Activated T-cell treated with anti-CD3 and anti-CD28 coated beads for 24 hours (primary cell): ENCODE measurements at places on chromosomes 5 and 9.

DNA sequence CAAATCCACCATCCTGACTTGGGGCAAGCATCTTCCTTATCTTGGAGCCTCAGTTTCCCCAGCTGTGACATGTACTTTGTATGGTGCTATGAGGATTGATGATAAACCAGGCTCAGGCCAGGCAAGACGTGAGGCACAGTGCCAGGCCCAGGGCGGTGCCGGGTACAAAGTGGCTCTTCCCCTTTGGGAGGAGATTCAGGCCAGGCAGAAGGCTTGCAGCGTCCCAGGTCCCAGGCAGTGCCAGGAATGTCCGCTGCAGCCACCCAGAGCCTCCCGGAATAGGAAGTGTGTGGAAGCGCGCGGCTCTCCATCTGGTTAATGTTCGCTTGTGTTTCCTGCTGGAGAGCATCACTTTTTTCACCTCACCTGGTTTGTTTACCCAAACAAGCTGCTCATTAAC lies 12.6 kb upstream of the DENND1A start:
- DNase-seq: no peak

- no peak for DNase-seq
Observed at GRCh38 chr9:98885575-98886295, 58.0 kb upstream of the COL15A1 start.

- DNase-seq: no peak
Observed at GRCh38 chr5:33631786-33632185, 191.0 kb downstream of the TARS1 start.

DNA sequence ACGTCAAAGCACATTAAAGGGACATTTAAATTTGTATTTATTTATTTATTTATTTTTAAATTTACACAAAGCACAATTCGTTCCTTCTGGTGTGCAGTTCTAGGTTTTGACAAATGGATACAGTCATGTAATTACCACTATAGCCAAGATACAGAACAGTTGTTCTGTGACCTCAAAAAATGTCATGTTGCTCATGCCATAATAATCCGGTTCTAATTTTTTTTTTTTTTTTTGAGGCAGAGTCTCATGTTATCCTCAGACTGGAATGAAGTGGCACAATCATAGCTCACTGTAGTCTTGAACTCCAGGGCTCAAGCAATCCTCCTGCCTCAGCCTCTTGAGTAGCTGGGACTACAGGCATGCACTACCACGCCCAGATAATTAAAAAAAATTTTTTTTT lies 7.8 kb downstream of the IGFBPL1 start:
- DNase-seq: no peak

GRCh38 chr5:40904994-40905306 lies 4.3 kb upstream of the C7 start:
- DNase-seq: no peak

- no peak for DNase-seq
Observed at GRCh38 chr5:172553167-172553566, 87.9 kb upstream of the NEURL1B start.

DNA sequence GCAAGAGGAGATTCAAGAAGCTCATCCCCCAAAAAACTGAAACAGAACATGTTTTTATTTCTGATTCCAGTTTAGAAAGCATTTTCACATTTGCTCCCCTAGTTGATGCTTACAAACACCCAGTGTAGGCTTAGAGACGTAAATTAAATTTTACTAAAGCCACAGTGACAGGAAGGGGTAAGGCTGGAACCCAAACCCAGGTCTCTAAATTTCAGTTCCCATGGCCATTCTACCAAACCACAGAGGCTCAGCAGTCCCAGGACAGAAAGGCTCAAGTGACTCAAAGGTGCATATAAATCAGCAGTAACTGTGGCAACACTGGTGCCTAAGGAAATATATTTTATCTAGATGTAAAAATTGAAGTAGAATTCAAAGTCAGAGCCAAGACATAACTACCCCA lies 128.7 kb downstream of the CEP120 start:
- DNase-seq: no peak

- no peak for DNase-seq
Observed at GRCh38 chr5:2897276-2897961, 145.9 kb upstream of the IRX2 start.

GRCh38 chr5:171705830-171706468 lies 79.7 kb upstream of the SMIM23 start:
- no peak for DNase-seq

DNA sequence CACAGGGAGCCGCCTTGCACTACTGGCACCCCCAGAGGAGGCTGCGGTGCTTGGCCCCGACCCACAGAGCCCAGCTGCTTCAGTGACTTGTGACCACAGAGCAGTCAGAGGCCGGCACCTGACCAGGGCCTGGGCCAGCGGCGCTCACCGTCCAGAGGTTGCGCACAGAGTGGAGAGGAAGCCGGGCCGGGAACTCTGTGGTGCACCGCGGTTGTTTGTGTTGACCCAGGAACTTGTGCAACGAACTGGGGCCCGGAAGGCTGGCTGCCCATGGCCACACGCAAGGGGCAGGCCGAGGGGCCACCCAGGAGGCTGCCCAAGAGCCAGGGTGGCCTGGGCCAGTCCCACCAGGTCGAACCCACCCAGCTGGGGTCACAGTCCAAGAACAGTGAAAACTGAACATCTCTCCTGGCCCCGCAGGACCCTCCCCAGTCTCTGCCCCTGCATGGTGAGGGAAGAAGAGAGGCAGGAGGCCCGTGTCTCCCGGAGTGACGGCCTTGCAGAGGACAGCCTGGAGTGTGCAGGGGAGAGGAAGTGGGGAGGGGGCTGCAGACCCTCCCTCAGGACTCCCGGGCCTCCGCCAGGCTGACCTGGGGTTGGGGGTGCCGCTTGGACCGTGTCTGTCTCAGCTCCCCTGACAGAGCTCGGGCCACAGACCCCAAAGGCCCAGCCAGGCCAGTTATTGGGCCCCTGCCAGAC lies 42.8 kb upstream of the EGFL7 start:
- DNase-seq: no peak

GRCh38 chr5:151231359-151231758 lies 7.5 kb upstream of the CCDC69 start:
- no peak for DNase-seq

GRCh38 chr9:137188086-137188489 lies 272 bp downstream of the ANAPC2 start:
- DNase-seq: no peak

DNA sequence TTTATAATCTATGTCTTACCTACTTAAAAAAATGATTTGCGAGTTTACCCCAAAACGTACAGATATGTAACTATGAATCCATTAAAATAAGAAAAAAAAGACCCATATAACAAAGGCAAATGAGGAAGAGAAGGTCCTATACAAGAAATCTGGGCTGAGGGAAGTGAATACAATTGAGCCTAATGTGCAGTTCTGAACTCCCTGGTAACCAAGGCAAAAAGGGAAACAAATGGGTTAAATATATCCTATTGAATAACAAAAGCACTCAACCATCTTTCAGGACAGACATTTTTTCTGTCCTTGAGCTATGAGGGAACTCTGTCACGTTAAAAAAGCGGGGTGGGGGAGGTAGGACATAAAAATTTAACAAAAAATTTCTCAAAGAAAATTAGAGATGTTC lies 78.6 kb downstream of the PTPN3 start:
- no peak for DNase-seq

DNA sequence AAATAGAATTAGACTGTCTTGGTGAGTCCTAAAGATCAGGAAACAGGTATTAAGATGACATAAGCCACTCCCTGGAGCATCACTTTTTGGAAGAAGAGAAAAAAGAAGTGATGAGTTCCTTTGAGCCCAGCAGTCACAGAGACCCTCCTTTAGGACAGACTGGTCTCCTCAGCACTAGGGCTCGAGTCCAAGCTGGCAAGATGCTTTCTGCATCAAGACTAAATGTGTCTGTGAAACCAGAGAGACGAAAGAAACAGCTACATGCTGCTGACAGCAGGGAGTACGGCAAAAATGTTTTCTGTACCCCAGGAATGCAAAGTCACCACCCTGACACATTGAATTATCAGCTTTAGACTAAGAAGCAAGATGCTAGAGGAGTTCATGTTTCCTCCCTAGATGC lies 184.5 kb downstream of the CRB2 start:
- no peak for DNase-seq

GRCh38 chr5:180074462-180074861 lies 2.9 kb upstream of the RNF130 start:
- no peak for DNase-seq

GRCh38 chr5:151083081-151083676 lies 2.3 kb upstream of the TNIP1 start:
- DNase-seq: peak; percentile 69

DNA sequence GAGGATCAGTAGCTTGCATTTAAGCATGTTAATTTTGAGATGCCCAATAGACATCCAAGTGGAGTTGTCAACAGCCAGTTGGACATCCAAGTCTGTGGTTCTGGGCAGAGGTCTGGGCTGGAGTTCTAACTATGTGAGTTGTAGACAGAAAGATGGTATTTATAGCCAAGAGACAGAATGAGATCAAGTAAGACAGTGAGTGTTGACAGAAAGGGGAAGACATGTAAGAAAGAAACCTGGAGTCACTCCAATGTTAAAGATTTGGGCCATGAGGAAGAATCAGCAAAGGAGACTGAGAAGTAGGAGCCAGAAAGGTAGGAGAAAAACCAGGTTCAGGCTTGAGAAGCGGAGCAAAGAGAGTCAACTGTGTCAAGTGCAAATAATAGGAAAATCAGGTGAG lies 95.5 kb upstream of the PUM3 start:
- no peak for DNase-seq

GRCh38 chr9:127116088-127116726 lies 6.2 kb downstream of the ANGPTL2 start:
- no peak for DNase-seq

GRCh38 chr9:125601961-125602360 lies 105.0 kb downstream of the MAPKAP1 start:
- no peak for DNase-seq

DNA sequence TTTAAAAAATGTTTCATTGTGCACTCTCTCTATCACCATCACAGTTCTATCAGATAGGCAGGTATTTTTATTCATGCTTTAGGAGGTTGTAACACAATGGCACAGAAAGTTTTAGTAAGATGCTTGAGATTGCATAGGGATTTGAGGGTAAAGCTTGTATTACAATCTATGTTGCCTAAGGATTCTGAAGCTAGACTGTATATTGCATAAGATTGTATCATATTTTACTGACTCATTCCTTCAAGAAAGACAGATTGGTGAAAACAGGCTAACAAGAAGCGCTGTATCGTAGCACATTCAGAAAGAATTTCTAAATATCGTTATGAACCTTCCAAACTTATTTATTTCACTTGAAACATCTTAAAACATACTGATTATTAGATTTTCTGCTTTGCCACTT lies 577.7 kb downstream of the EBF1 start:
- DNase-seq: no peak

- DNase-seq: no peak
Observed at GRCh38 chr9:72753266-72753893, 199.5 kb downstream of the ALDH1A1 start.

DNA sequence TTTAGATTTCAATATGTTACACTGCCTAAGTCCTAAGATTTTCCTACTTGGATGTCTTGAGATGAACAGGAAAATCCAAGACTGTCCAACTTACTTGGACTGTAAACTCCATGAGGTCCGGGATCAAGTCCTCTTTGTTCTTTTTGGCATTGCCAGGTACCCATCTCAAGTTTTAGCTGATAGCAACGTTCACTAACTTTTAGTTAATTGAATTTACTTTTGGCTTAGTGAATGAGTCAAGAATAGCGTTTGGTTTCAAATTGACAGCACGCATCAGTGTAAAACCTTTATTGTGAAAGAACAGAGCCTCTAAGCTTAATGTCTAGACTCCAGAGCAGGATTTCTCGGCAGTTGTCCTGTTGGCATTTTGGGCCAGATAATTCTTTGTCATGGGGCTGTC lies 37.2 kb downstream of the ALDH1A1 start:
- DNase-seq: no peak

DNA sequence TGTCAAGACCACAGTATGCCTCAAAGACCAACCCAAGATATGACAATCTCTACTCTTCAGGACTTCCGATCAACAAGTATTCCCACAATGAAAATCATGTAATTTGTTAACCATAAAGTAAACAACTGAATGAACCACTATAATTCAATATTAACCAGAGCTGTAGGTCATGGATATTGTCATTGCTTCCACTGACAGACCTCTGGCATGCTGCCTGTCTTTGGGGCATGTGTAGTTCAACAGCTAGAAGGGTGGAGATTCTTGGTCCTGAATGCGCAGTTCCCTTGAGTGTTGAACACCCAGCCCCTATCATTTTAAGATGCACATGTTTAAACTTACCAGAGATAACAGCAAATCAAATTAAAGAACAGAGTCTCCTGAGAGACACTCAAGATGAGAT lies 283.0 kb downstream of the CEMIP2 start:
- no peak for DNase-seq

DNA sequence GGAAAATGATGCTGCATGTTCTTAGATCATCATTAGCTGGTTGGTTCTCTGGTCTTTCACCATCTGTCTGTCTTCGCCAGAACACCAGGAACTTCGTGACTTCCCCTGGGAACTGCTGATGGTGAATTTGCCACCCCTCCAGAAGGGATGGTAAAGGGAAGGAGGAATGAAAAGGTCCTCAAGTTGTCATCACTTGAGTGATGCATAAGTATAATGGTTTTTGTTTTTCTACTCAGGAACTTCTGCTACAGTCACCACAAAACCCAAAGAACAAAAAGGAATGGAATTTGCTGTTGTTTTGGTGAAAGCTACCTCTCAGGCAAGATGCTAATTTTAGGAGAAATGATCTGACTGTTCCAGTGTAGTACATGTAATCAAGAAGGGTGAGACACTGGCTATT lies 328.4 kb downstream of the ARHGEF28 start:
- DNase-seq: no peak

- DNase-seq: peak; percentile 16
Observed at GRCh38 chr5:150350524-150351344, 6.8 kb upstream of the TCOF1 start.

GRCh38 chr5:6520201-6520600 lies 71.5 kb downstream of the UBE2QL1 start:
- no peak for DNase-seq

GRCh38 chr9:31912636-31913035 lies 471.8 kb upstream of the ACO1 start:
- DNase-seq: no peak

GRCh38 chr5:140054086-140054689 lies 11.1 kb upstream of the NRG2 start:
- DNase-seq: no peak

DNA sequence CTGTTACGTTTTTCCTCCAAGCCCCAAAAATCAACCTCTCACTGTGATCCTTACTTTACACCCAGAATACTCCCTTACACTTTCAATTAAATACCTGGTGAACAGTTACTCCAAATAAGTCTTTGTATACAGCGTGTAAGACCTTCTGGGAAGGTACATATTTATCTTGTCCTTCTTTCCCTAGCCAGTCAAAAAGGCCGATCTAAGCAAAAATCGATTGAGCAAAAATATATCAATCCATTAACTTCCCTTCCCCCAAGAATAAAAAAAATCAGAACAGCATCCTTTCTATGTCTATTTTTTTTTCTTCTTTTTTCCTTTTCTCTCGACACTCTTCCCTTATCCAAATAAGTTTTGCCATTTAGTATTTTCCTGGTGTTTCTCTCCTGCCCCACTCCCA lies 71.3 kb downstream of the ABHD17B start:
- no peak for DNase-seq

GRCh38 chr5:151958111-151958510 lies 33.5 kb upstream of the GLRA1 start:
- no peak for DNase-seq
